ENCODE measurements at places on chromosomes 6 and 20. TPM values are rescaled to one million over a fixed set of nuclear protein-coding genes. Genes with fewer than 3 reads are reported as not detected.

DNA sequence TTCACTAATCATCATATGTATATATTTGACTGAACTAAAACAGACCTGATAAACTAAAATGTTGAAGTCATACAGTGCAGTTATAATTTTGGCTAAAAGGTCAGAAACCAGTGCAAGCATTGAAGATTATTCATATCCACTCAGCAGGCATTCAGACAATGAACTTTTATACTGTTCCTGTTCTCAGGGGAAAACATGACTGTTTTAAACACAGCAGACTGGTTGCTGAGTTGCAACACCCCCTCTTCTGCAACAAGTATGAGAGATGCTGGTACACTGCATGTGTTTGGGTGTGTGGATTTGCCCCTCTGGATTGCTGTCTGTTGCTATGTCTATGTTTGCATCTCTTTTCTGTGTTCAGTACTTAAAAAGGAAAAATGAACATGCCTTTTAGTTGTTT lies 206.8 kb downstream of the EYA4 start:
- H3K27ac ChIP-seq: no peak overlapping the region
- H3K27me3 ChIP-seq: no peaks in the 10 kb centered on the region
- DNase-seq: no peak

DNA sequence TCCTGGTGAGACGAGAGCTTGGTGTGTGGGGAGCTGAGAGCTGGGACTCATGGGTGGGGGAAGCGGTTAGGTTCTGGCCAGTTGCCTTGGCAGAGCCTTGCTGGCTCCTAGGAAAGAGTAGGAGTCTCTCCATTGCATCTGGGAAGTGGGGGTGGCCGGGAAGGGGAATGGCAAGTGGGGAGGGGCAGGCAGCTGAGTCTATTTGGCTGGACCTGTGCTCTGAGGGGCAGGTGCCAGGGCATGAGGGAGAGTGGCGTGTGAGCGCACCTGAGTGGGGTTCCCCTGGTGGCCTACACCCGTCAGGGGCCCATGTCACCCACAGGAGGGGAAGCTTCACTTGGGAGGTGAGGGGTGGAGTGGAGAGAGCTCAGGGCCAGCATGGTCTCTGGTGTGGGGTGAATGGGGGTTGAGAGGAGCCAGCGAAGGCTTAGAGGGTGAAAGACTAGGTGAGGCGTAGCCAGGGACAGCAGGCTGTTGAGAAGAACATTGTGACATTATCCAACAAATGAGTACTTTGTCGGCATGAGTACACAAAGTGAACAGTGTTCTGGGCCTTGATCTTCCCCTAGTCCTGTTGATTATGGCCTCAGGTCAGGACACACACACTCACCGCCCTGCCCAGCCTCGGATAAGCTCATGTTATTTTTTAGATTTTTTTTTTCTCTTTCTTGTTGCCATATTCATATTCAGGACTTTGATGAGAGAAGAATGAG lies 59.8 kb downstream of the FAM120B start:
- no peak for DNase-seq
- H3K27me3 ChIP-seq: no peaks in the 10 kb centered on the region
- peaks cover 19% of the 10 kb centered on the region for H3K4me1 ChIP-seq
- peaks cover 26% of the 10 kb centered on the region for H3K36me3 ChIP-seq

GRCh38 chr6:118905851-118906250 lies 11.9 kb downstream of the ASF1A start:
- H3K27ac ChIP-seq: no peak overlapping the region
- no peak for DNase-seq
- H3K27me3 ChIP-seq: no peaks in the 10 kb centered on the region
- peaks cover 3% of the 10 kb centered on the region for H3K4me1 ChIP-seq

GRCh38 chr20:44024820-44025580 lies 110.3 kb downstream of the TOX2 start:
- no peaks in the 10 kb centered on the region for H3K36me3 ChIP-seq
- H3K4me3 ChIP-seq: no peak overlapping the region
- H3K27ac ChIP-seq: no peak overlapping the region
- peaks cover 3% of the 10 kb centered on the region for H3K4me1 ChIP-seq

- no peaks in the 10 kb centered on the region for H3K27me3 ChIP-seq
- no peak for DNase-seq
- H3K36me3 ChIP-seq: no peaks in the 10 kb centered on the region
- no peak overlapping the region for H3K4me3 ChIP-seq
- no peaks in the 10 kb centered on the region for H3K4me1 ChIP-seq
- H3K27ac ChIP-seq: no peak overlapping the region
These were observed 90.2 kb downstream of the TRDN start for GRCh38 chr6:123546537-123546936.

GRCh38 chr6:43969158-43969981 lies 157.9 kb downstream of the MRPL14 start:
- no peaks in the 10 kb centered on the region for H3K27me3 ChIP-seq
- H3K27ac ChIP-seq: no peak overlapping the region
- no peak overlapping the region for H3K4me3 ChIP-seq
- no peaks in the 10 kb centered on the region for H3K36me3 ChIP-seq
- H3K4me1 ChIP-seq: peaks cover 39% of the 10 kb centered on the region
- no peak for DNase-seq

DNA sequence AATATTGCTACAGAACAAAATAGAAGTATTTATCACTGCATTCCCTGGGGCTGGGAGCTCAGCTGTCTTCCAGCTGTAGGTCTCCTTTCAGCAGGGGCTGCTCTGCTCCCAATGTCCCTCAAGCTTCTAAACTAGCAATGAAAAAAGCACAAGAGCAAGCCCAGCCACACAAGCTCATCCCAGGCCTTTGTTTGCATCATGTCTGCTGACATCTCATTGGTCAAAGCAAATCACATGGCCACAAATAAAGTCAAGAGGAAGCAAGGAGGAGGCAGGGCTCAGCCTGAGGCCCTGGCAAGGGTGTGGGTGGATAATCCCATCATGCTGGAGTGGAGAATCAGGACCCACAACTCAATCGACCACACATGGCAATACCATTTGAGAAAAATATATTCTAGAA lies 2.2 kb upstream of the BFSP1 start:
- DNase-seq: no peak
- peaks cover 30% of the 10 kb centered on the region for H3K4me1 ChIP-seq
- H3K36me3 ChIP-seq: no peaks in the 10 kb centered on the region
- no peaks in the 10 kb centered on the region for H3K27me3 ChIP-seq

The BACH2 gene
- total RNA-seq: 17.0 TPM

The RAB32 gene
- total RNA-seq: 20.3 TPM
